ENCODE measurements at places on chromosomes 12 and 14.

DNA sequence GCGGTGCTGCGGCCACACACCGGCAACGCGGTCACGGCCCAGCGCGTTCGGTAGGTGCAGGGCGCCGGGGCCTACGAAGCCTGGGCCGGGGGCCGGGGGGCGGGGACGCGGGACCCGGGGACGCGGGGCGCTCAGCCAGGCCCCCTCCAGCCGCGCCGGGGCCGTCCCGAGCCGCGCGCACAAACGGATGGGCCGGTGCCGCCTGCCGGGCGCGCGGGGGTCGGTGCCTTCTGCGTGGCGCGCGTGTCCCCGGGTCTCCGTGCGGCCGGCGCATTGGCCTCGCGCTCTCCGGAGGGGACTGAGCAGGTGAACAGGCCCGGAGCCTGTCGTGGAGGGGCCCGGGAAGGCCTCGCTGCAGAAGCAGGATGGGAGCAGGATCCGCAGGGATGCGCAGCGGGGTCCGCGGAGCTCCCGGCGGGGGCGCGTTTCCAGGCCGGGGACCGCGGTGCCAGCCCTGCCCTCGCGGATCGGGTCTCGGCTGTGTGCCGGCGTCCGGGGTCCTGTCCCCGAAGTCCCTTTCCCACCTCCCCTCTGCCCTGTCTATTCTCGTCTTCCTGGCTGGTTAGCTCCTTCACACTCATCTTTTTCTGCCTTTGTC is 421 bp downstream of the GLT1D1 start:
- DNase-seq, result no peak

- DNase-seq, result no peak
Measured at GRCh38 chr12:44775901-44776300, 100.2 kb downstream of the NELL2 start.

DNA sequence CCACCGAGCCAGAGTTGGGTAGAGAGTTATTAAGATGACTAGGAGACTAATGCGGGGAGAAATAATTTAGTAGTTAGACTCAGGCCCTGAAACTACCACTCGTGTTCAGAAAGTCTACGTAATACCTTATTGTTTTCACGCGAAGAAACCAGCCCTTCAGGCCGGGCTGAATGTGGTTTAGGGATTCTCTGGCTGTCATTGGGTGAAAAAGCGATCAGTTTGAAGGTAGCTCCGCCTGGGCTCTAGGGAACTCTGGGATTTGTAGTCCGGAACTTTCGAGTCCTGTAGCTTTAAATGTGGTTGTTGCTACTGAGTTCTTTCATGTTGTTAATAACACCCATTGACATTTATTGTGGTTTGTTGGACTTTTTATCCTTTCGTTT is 549 bp upstream of the WDR89 start:
- peak; percentile 70 for DNase-seq

DNA sequence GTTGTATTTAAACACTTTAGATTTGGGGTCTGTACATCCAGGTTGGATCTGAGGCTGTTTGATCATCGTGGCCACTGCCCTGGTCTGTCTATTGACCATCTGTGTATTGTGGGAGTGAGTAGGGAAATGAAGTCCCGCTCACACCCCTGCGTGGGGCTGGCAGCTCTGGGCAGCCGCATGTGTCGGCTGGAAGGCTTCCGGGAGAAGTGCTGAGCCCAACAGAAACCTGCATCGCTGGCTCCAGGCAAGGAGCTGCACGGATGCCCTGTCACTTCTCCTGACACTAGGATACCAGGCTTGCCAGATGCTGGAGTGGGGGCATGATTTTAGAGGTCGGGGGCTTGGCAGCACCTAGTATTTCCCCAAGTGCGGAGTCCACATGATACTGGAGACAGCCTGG is 93.6 kb downstream of the PHETA1 start:
- DNase-seq, result no peak

GRCh38 chr12:131442337-131442918 is 268.5 kb upstream of the SFSWAP start:
- DNase-seq, result no peak

DNA sequence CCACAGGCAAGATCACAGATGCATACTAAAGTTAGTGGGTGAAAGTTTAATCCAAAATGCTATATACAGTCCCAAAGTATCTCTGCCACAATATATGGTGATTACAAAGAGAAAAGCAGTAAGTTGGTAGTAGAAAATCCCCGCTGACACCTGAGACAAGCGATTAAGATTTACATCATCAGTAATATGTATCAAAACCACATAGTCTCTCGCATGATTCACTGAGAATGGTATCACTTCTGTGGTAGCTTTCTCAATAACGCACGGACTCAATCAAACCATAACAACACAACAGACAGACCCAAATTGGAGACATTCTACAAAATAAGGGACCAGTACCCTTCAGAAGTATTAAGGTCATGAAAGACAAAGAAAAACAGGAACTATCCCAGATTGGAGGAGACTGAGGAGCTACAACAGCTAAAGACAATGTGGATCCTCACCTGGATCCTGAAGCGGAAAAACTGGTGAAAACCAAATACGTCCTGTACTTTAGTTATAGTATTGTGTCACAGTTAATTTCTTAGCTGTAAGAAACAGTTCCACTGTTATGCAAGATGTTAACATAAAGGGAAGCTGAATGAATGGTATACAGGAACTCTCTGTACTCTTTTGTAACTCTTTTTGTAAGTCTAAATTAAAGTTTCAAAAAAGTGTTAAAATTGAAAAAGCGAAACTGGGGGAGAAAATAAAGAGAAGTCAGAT is 51.0 kb downstream of the SPTLC2 start:
- DNase-seq, result no peak

DNA sequence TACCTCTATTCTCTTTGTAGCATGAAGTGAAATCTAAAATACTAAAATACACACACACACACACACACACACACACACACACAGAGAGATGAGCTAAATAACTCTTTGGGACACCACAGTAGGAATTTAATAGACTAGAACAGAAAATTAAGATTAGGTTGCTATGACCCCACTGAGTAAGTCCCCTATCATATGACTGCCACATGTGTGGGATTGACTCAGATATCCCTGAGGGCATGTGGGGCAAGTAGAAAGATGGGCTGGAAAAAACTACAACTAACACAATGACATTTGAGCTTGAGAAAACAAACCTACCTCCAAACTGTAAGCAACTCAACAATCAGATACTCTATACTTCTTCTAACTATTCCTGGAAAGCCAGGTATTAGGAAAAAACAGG is 27.0 kb downstream of the SLC25A21 start:
- no peak for DNase-seq

GRCh38 chr12:111175396-111176094 is 193.3 kb downstream of the PHETA1 start:
- no peak for DNase-seq

DNA sequence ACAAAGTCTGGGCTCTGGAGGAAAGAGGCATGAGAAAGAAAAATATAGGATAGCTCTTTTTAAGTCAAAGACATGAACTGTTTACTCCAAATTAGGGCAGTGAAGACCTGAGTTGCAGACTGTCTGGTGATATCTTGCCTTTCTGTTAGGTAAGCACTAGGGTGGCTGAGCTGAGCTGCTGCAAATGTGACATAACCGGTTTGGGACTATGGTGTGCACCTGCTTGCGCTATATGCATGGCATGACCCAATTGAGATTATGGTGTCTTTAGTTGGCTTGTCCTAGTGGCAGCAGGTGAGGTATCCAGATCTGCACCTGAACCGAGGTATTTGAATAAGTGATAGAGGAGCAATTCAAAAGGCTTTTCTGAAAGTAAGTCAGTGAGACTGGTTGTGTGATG is 345.6 kb downstream of the APAF1 start:
- DNase-seq, result no peak

DNA sequence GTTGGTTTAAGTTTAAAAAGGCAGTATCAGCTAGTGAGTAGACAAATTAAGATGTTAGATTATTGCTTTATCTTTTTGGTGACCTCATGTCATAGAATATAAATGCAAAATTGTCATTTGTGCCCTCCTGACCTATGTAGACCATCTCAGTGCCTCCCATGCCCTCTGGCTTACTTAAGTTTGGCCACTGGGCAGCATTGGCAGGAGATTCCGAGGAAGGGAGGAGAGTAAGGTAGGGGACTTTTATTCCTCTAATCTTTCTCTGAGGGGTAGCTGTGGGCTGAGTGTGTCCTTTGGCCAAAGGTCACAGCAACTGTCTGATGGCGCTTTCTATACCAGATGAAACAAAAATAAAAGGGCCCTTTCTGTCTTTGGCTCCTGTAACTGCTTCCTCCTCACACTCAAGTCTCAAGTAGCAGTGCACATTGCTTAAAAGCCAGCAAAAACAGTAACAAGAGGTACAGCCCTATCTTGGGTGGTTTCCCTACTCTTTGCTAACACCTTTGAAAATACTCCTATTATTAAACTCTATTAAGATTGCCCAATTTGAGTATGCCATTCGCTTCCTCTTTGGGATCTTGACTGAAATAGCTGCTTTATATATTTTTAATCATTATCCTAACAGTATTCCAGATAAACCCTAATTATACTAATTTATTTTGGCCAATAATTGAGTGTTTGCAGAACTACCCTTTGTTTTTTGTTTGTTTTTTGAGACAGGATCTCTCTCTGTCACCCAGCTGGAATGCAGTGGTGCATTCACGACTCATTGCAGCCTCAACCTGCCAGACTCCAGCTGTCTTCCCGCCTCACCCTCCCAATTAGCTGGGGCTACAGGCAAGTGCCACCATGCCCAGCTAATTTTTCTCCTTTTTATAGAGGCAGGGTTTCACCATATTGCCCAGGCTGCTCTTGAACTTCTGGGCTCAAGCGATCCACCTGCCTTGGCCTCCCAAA is 56.5 kb upstream of the KCNH3 start:
- DNase-seq, result no peak

DNA sequence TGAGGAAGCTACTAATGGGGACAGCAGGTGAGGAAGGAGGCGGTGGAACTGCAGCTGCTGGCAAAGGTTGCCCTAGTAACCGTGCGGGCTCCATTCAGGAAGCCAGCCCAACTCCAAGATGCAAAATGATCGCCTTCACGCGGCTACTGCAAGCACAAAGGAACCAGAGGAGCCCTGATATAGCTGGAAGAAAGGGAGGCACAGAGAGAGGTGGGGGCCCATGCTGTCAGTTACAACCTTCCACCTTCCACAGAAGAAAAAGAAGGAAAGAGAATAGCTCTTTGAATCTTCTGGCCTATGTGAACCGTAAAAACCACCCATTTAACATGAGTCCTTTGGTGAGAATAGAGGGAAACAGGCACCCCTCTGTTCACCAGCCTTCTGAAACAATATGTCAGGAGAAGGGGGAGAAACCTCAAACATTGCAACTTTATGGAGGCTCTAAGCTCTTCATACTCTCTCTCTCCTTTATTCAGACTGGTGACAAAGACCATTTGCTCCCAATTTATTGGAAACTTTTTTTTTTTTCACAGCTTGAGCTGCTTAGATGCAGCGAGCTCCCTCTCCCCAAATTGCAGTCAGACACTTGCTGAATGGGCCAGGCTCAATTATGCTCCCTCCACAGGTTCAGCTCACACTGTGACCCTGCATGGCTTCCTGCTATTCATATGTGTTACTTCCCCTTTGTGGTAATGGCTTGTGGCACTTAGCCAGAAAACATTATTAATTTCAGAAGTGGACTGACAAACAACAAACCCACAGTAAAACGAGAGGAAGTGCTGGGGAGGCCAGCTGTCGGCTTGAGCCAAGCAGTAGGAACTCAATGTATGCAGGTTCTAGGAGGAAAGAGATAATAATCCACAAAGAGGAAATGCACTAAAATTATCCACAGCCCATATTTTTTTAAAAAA is 6.2 kb downstream of the DUSP6 start:
- peak; percentile 17 for DNase-seq

GRCh38 chr12:7937833-7938506 is 2.0 kb upstream of the SLC2A3 start:
- DNase-seq, result no peak

- DNase-seq, result no peak
Measured at GRCh38 chr14:50619569-50620141, 48.5 kb downstream of the SAV1 start.

- DNase-seq, result no peak
Measured at GRCh38 chr14:29672831-29673230, 254.8 kb downstream of the PRKD1 start.

DNA sequence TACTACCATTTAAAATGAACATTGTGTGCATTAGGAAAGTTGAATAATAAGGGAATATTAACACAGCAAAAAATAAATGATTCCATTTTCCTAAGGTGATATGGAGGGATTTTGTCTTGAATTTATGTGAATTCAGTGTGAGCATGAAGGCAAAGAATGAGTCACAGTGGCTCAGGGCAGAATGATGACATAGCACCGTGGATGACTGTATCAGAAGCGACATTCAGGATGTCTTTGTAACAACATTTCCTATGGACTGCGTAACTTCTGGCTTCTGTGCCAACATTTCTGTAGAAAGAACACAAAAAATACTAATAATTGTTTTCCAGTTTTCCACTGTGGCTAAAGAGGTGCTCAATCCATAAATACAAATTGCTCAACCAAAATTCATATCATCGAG is 54.6 kb downstream of the TTC8 start:
- DNase-seq, result no peak

GRCh38 chr12:50765095-50765911 is 1.4 kb downstream of the ATF1 start:
- DNase-seq, result peak; percentile 16

DNA sequence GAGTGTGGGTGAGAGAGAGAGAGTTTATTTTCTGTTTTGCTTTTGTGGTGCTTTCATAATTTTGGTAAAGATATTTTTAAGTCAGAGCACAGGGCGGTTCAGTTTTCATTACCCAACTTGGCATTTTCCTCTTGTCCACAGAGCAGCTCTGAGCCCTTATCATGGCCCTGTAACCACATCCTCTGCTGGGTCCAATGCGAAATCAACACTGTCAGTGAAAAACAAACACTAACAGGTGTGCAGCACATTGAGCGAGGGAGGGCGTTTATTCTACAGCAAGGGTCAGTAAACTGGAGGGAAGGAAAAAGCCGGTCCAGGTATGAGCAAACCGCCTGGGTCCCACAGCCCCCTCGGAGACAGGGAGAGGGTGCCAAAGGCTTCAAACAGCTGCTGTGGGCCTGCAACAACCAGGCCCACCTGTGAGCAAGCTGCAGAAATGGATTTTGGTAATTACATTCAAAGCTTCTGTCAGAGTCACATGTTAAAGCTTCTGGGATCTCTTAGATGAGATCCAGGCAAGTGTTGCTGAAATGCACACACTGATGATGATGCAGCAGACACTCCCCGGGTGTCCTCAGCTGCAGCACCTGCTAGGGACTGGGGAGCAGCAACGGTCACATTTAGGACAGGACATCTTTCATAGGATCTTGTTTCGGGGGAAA is 132.7 kb upstream of the DYRK2 start:
- DNase-seq, result no peak

GRCh38 chr12:71392521-71393145 is 47.0 kb upstream of the LGR5 start:
- no peak for DNase-seq

GRCh38 chr12:82124711-82125380 is 233.3 kb downstream of the CCDC59 start:
- DNase-seq, result no peak

Measured in activated gamma-delta T cell treated with anti-CD3 and anti-CD28 coated beads, Interleukin-2, amount 50 U/mL, for 16 hours (primary cell).